ENCODE measurements at places on chromosomes 7 and 10.

GRCh38 chr7:123494193-123494796 lies 40.1 kb downstream of the IQUB start:
- DNase-seq, result no peak

DNA sequence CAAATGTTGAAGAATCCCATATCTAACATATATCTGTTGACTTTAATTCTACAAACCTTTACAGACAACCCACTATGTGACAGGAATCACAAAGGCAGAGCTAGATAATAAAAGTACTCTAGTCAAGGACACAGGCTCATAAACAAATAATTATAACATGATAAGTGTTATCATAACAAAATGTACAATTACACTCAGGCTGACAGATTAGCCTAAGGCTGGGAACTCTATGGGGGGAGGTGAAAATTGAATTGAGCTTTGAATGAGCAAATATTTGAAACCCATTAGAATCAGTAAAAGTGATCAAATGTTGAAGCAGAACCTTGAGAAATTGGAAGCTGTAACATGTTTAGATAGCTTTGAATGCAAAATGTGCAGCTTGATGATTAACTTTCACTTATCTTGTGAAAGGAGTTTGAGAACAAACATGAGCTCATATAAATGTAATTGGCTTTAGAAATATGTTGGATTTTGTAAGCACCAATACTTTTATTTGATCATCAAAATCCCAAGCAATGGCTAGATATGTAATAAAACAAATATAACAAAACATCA lies 970.2 kb downstream of the SORCS3 start:
- no peak for DNase-seq

- no peak for DNase-seq
These were observed 25.6 kb downstream of the PRF1 start for GRCh38 chr10:70576803-70577517.

DNA sequence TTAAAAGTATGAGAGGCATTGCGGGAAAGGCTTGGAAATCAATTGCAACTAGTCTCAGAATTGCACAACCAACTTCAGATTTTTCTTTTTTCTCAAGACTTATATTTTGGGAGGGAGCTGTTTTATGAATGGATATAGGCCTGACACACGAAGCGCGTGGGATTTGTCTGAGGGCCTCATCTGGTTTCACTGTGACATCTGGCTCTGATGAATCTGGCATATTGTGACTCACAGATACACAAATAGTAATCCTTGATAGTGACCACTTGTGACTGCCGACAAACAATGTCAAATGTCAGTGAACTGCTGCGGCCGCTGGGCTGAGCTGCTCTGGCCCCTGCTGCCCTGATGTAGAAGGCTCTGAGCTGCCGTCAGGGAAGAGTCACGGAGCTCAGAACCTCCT lies 655.1 kb downstream of the INHBA start:
- DNase-seq, result no peak

DNA sequence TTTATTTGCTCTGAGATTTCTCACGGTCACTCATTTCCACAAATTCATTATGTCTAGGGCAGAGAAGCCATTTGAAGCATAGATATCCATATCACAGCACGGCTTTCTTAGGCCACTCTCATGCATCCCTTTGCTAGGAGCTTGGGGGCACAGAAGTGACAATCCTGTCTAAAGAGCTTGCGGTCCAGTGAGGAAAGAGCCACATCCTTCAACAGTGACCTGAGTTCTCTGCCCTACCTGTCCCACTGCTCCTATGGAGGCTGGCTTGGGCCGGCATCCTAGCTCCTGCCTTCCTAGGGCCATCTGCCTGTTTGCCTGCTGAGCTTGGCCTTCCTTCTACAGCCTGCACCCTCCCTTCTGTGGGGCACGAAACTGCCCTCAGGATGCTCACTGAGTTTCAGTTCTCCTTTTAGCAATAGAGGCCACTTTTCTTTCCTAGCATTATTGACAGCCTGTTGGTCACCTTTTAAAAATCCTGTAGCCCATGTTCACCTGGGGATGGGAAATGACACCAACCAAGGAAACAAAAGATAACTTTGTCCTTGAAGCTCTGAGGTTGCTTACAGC lies 212.1 kb upstream of the GRB10 start:
- DNase-seq, result no peak

DNA sequence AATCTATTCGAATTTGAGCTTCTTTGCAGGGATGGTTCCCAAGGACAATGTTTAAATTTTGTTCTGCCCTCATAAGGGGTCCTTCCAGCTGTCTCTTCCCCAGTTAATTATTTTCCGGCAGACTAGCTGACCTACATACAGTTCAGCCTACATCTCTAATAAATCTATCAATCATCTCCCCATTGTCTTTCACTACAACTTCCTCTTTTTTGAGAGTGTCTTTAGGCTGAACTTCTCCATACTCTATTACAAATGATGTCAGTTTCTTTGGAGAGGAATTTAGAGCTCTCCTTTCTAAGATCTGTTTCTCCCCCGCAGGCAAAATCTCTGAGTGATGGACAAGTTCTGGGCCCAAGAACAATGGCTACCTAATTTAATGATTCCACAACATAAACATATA lies 122.2 kb downstream of the PCLO start:
- no peak for DNase-seq

- no peak for DNase-seq
These were observed 58.4 kb downstream of the AGK start for GRCh38 chr7:141609576-141609975.

GRCh38 chr10:10956681-10957542 lies 60.8 kb upstream of the CELF2 start:
- no peak for DNase-seq

GRCh38 chr7:92137557-92137956 lies 3.3 kb upstream of the CYP51A1 start:
- DNase-seq, result no peak

DNA sequence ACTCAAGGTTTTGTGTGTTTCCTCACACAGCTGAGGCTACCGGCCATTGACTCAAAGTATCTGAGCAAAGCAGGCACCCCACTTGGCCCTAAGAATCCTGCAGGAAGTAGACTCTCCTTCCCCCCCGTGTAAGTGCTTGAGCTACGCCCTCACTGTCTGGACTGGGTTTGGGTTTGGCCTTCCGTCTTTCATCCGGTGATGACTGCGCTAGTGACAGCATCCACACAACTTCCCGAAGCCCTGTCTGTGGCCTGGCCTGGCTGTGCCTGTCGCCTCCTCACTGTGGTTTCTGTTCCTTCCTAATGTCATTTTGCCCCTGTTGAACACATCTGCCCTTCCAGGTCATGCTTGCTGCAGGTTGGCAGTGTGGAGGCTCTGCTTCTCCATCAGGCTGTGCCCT lies 14.5 kb downstream of the C7orf57 start:
- peak; percentile 64 for DNase-seq

- no peak for DNase-seq
These were observed 34.4 kb downstream of the ADD3 start for GRCh38 chr10:110042181-110042580.

GRCh38 chr10:70579234-70580002 lies 23.1 kb downstream of the PRF1 start:
- DNase-seq, result no peak

- DNase-seq, result no peak
These were observed 34.8 kb upstream of the HNRNPH3 start for GRCh38 chr10:68296843-68297663.
